ENCODE measurements at places on chromosomes 1 and 21. TPM values are rescaled to one million over a fixed set of nuclear protein-coding genes. Genes with fewer than 3 reads are reported as not detected.

Gene KRTAP12-1
- total RNA-seq: not detected

Gene KIRREL1
- not detected for total RNA-seq

GRCh38 chr1:67460676-67461500 is 30.7 kb upstream of the SERBP1 start:
- no peaks in the 10 kb centered on the region for H3K4me1 ChIP-seq
- no peak overlapping the region for H3K27ac ChIP-seq
- no peak overlapping the region for H3K4me3 ChIP-seq
- H3K27me3 ChIP-seq: no peaks in the 10 kb centered on the region
- no peak for DNase-seq

DNA sequence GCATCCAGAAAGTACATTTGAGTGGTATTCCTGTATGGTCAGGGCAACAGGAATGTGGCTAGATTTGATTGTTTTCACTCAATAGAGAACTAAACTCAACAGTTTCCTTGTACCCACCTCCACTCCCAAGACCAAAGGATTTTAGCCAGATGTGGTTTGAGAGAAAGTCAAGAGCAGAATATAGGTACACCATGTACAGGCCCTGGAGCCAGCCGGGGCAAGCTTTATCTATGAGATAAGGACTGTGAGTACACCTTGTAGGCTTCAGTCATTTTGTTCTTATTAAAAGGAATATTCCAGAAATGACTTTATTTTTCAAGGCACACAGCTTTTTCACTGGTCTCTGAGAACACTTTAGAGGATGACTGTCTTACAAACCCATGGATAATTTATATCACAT is 192.4 kb upstream of the JUN start:
- no peak overlapping the region for H3K27ac ChIP-seq
- peaks cover 10% of the 10 kb centered on the region for H3K4me1 ChIP-seq
- no peak for DNase-seq
- H3K4me3 ChIP-seq: no peak overlapping the region
- H3K27me3 ChIP-seq: no peaks in the 10 kb centered on the region

DNA sequence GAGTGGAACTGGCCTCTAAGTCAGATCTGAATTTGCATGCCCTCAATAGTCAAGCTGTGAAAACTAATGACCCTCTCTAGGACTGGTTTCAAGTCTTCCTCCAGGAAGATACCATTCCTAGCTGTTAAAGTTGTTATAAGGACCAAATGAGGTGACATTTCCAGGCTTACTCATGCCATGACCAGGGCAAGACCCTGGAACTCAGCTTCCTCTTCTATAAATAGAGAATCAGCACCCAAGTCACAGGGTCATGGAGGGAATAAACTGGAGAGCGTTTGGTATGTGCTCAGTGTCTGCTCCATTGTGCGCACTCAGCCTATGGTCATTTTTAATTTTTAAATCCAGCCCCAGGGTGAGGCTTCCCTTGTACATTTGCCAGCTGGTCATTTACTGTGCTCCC is 2.5 kb downstream of the S100A9 start:
- DNase-seq: no peak
- H3K27ac ChIP-seq: no peak overlapping the region
- no peaks in the 10 kb centered on the region for H3K27me3 ChIP-seq

DNA sequence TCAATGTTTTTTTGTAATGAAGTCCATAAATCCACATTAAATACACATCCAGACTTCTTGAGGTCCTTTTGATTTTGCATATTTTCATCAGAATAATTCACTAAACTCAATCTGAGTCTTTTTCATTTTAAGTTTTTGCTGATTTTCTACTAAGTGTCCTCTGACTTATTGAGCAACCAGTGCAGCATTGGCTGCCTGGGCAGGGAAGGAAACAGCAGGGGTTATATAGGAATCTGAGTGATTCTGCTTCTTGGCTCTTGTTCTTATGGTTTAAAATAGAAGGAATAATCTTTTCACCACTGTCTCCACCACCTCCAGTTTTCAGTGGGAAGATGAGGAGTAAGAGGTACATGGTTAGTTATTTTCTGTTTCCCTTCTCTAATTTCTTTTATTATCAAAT is 88.4 kb downstream of the ST6GALNAC5 start:
- no peaks in the 10 kb centered on the region for H3K27me3 ChIP-seq
- DNase-seq: no peak
- no peaks in the 10 kb centered on the region for H3K4me1 ChIP-seq
- no peak overlapping the region for H3K4me3 ChIP-seq

- no peaks in the 10 kb centered on the region for H3K36me3 ChIP-seq
- no peak overlapping the region for H3K4me3 ChIP-seq
- H3K4me1 ChIP-seq: no peaks in the 10 kb centered on the region
- no peak for DNase-seq
- no peak overlapping the region for H3K27ac ChIP-seq
- peaks cover 2% of the 10 kb centered on the region for H3K27me3 ChIP-seq
These were observed 213.7 kb downstream of the BRINP2 start for GRCh38 chr1:177384461-177384860.

DNA sequence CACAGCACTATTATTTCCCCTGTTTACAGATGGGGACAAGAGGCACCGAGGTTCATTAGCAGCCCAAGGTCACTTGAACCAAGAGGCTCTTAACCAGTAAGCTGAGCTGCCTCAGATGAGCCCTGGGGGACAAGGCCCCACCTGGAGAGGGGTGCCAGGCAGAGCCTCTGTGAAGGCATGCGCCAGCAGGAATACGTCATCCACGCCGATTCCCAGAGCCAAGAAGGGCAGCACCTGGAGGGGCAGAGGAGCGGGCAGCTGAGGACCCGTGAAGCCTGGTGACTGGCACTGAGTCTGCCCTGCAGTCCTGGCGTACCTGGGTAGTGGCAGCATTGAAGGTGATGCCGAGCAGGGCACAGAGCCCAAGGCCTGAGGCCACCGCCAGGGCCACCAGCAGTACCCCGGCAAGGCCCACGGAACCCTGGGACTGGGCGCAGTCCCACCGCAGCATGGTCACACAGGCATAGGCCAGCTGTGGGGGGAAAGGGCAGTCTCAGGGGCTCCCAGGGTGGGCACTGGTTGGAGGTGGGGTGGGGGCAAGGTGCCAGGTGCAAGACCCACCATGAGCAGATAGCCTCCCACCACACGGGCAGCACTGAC is 14.1 kb downstream of the PTCH2 start:
- H3K27me3 ChIP-seq: no peaks in the 10 kb centered on the region
- no peak overlapping the region for H3K27ac ChIP-seq
- H3K4me1 ChIP-seq: no peaks in the 10 kb centered on the region

DNA sequence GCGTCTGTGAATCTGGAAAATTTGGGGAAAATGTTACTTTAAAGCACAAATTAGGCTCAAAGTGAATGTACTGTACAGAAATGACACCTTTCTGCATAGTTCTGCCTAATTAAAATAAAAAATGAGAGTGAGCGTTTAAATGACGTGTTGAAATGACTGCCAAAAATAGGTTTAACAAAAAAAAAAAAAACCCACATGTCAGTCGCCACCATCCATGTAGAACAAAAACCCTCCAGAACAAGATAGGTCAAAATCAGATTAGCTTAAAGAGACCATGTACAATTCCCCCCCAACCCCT is 745 bp downstream of the PARP1 start:
- H3K4me3 ChIP-seq: peak overlapping the region; percentile 99
- DNase-seq: no peak
- H3K36me3 ChIP-seq: peaks cover 16% of the 10 kb centered on the region
- H3K27me3 ChIP-seq: no peaks in the 10 kb centered on the region
- peaks cover 41% of the 10 kb centered on the region for H3K4me1 ChIP-seq
- peak overlapping the region; percentile 98 for H3K27ac ChIP-seq

Measured in activated naive CD4-positive, alpha-beta T cell treated with anti-CD3 and anti-CD28 coated beads for 36 hours (primary cell).